CD4-positive, CD25-positive, alpha-beta regulatory T cell (primary cell): ENCODE measurements at places on chromosomes 16 and 17. TPM values are rescaled to one million over a fixed set of nuclear protein-coding genes. Genes with fewer than 3 reads are reported as not detected.

Gene ZNF423
- total RNA-seq = 0.05 TPM

Gene TP53TG3
- not detected for total RNA-seq

Gene NLRP1
- 279 TPM for total RNA-seq

Gene TM4SF5
- total RNA-seq = not detected

Gene MT1M
- total RNA-seq = not detected

Gene FBXW10
- not detected for total RNA-seq
